Body of pancreas (tissue), 4 donors: ENCODE measurements at places on chromosomes 7 and 10. TPM values are rescaled to one million over a fixed set of nuclear protein-coding genes. Genes with fewer than 3 reads are reported as not detected.
A peak's percentile ranks its signal among the peaks of the same experiment; 100 is the strongest.

The SLC16A12 gene
- total RNA-seq, result 19.5 TPM

The VIPR2 gene
- total RNA-seq, result 10.9 TPM

The CTTNBP2 gene
- total RNA-seq, result 18.5 TPM

The OPN4 gene
- total RNA-seq, result not detected

The CTAGE4 gene
- total RNA-seq, result 19.1 TPM

The SLC18A3 gene
- not detected for total RNA-seq

The CAV1 gene
- total RNA-seq, result 28.5 TPM

The AKR1B15 gene
- total RNA-seq, result not detected

The MACROH2A2 gene
- 0.99 TPM for total RNA-seq

- no peaks in the 10 kb centered on the region for H3K27me3 ChIP-seq
- no peak overlapping the region for H3K27ac ChIP-seq
- no peak for DNase-seq
- no peak overlapping the region for H3K4me3 ChIP-seq
- no peaks in the 10 kb centered on the region for H3K4me1 ChIP-seq
- no peaks in the 10 kb centered on the region for H3K36me3 ChIP-seq
Measured at GRCh38 chr7:40815512-40815911, 680.7 kb downstream of the SUGCT start.

- no peaks in the 10 kb centered on the region for H3K4me1 ChIP-seq
- H3K27me3 ChIP-seq, result no peaks in the 10 kb centered on the region
- DNase-seq, result no peak
- no peak overlapping the region for H3K4me3 ChIP-seq
- no peaks in the 10 kb centered on the region for H3K36me3 ChIP-seq
Measured at GRCh38 chr7:98678215-98678614, 61.1 kb downstream of the NPTX2 start.

GRCh38 chr7:149595541-149595940, 97.9 kb upstream of the ZNF746 start:
- H3K27ac ChIP-seq, result no peak overlapping the region
- H3K4me1 ChIP-seq, result no peaks in the 10 kb centered on the region
- no peak for DNase-seq
- no peaks in the 10 kb centered on the region for H3K27me3 ChIP-seq
- no peak overlapping the region for H3K4me3 ChIP-seq

DNA sequence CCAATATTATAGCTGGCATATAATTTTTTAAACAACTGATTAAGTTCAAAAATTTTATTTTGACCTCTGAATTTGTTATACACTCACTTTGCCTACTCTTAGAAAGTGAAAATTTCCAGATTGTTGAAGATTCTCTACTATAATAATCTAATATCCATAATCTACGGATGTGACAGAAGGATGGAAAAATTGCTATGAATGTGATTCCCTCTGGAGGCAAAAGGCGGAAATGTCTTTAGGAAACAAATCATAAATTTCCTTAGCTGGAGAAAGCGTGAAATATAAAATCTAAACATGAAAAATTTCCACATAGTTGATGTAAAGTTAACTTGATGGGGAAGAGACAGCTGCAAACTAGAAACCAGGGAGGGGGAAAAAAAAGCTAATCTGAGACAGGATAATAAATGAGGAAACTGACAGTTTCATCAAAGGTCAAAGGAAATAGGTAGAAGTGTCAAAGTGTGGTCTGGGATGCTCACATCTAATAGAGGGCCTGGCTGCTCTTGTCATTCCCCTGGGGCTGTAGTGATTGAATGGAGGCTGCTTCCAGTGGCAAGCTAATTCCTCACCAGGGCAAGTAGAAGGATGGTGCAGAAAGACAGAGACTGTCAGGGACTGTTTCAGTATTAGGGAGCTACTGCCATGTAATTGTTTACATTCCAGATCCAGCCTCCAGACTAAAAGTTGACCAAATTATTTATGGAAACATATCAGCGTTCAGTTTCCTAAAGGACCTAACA, 264.5 kb downstream of the SDHAF3 start:
- H3K27ac ChIP-seq, result no peak overlapping the region
- H3K36me3 ChIP-seq, result no peaks in the 10 kb centered on the region
- no peak for DNase-seq
- no peaks in the 10 kb centered on the region for H3K27me3 ChIP-seq
- no peak overlapping the region for H3K4me3 ChIP-seq

DNA sequence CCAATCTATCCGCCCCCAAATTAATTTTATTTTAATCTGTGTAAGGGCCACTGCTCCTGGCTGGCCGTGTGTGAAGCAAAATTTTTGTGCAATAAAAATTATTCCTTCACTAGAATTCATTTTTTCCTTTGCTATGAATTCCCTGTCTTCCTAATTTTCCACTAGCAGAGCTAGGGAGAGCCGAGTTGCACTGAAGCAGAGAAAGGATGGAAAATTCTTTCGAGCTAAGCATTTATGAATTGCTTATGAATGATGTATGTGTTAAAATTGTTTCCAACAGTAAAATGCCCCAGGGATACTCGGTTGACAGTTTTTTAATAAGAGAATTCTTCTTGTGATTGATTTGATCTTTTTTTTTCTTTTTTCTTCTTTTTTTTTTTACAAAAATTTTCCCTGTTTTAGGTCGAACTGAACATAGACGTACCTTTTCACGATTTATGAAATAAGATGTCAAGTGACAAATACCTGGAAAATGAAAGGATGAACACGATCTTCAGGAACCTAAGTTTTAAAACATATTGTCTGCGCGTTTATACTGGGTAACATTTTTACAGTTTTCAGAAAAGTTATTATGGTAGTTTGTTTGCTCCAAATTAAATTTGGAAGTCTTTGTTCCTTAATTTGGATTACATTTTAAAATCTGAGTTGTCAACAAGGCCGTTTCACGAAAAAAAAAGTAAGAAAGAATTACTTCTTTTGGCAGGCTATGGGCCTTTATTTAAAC, 288.8 kb upstream of the NFE2L3 start:
- H3K36me3 ChIP-seq, result no peaks in the 10 kb centered on the region
- no peak overlapping the region for H3K27ac ChIP-seq
- no peaks in the 10 kb centered on the region for H3K4me1 ChIP-seq
- DNase-seq, result no peak

DNA sequence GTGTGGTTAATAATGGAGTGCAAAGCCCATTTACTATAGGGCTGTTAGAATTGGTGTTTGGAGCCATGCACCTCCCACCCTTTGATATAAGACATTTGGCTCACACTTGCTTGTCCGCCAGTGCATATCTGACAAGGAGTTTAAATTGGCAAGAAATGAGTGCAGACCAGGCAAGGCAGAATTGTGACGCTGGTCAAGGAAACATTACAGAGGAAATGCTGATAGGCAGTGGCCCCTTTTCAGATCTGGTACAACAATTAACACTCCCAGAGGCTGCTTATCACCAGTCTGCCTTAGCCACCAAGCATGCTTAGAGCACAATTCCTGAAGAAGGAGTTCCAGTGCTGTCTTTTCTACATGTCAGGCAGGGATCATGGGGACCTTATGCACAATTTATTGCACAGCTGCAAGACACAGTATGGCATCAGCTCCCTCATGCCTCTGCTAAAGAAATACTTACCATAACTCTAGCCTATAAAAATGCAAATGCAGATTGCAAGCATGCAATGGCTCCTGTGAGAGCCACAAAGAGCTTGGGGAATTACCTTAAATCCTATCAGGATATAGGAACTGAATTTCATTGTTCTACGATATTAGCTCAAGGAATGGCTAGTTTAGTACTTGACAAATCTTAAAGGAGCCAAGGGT, 35.2 kb downstream of the OR13A1 start:
- H3K27me3 ChIP-seq, result no peaks in the 10 kb centered on the region
- peak overlapping the region; percentile 23 for H3K27ac ChIP-seq

DNA sequence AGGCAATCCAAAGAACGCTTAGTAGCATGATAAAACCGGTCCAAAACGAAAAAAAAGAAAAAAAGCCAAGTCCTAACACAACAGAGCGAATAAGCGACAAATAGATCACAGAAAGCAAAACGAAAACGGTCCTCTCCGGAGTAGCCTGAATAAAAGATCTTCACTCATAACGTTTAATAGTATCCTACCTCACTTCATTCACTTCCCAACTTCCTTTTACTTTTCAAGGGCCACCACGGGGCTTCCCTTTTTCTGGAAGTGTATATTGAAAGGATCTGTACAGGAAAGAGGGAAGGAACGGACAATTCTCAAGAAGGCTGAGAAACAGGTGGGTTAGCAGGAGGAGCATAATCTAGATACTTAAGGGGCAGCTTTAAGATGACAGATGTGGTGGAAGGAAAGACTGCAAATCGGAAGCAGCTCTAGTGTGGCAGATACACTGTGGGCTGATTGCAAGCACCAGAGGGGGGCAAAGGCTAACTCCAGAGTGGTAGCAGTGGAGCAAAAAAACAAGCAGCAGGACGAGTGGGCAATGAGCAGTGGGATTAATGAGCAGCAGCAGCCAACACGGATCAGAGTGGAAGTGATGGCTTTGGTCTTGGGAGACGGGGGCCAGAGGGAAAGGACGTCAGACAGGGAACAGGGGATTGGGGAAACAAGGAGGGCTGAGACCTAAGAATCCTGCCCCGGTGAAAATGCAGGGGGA, 866 bp downstream of the CNOT4 start:
- no peaks in the 10 kb centered on the region for H3K36me3 ChIP-seq
- no peaks in the 10 kb centered on the region for H3K27me3 ChIP-seq
- H3K27ac ChIP-seq, result peak overlapping the region; percentile 94
- DNase-seq, result peak; percentile 35
- H3K4me3 ChIP-seq, result peak overlapping the region; percentile 75

GRCh38 chr7:43600056-43600455, 17.1 kb downstream of the STK17A start:
- H3K36me3 ChIP-seq, result no peaks in the 10 kb centered on the region
- H3K27ac ChIP-seq, result no peak overlapping the region

GRCh38 chr10:20948686-20949327, 51.7 kb upstream of the NEBL start:
- H3K4me3 ChIP-seq, result no peak overlapping the region
- no peaks in the 10 kb centered on the region for H3K36me3 ChIP-seq
- no peaks in the 10 kb centered on the region for H3K27me3 ChIP-seq
- H3K27ac ChIP-seq, result no peak overlapping the region
- H3K4me1 ChIP-seq, result no peaks in the 10 kb centered on the region

DNA sequence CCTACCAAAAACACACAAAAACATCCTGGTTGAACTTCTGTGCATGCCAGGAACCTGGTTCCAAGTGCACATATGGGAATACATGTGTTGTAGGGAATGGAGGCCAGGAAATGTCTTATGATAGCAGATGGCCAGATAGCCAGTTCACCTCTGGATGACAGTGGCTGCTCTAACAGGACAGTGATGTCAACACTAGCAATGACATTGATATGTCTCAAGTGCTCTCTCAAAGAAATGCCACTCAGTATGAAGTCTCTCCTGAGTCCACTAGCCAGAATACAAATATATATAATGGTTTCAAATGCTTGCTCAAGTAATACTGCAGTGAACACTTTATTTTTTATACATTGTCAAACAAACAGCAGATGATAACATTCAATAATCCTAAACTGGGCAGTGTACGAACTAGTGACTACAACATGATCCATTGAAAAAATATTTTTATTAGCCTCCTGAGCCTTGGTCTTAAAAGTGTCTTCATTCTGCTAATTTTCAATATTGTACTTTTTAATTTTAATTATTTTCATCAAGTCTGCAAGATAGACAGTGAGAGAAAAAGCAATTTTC, 26.0 kb upstream of the PCDH15 start:
- H3K36me3 ChIP-seq, result no peaks in the 10 kb centered on the region
- no peaks in the 10 kb centered on the region for H3K4me1 ChIP-seq
- no peak overlapping the region for H3K27ac ChIP-seq
- no peaks in the 10 kb centered on the region for H3K27me3 ChIP-seq
- no peak overlapping the region for H3K4me3 ChIP-seq
- no peak for DNase-seq

DNA sequence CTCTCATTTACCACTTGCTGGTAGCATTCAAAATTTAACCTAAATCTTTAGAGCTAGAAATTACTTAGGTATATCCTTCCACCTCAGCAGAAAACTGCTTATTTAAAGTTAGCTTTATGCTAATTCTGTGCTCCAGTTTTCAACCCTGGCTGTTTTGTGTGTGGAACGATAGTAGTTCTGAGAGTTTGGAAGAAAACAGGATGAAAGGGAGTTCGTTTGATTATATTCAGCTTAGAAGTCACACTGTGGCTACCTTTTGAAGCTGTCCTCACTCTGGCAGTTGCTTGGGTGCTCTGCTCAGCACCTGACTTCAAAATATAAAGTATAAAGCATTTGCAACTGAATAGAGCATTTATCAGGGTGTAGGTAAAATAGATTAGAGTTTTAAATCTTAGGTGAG, 2.6 kb upstream of the ASCC1 start:
- no peaks in the 10 kb centered on the region for H3K36me3 ChIP-seq
- peaks cover 61% of the 10 kb centered on the region for H3K4me1 ChIP-seq
- no peak overlapping the region for H3K4me3 ChIP-seq
- peak overlapping the region; percentile 44 for H3K27ac ChIP-seq
- no peak for DNase-seq
- H3K27me3 ChIP-seq, result no peaks in the 10 kb centered on the region

DNA sequence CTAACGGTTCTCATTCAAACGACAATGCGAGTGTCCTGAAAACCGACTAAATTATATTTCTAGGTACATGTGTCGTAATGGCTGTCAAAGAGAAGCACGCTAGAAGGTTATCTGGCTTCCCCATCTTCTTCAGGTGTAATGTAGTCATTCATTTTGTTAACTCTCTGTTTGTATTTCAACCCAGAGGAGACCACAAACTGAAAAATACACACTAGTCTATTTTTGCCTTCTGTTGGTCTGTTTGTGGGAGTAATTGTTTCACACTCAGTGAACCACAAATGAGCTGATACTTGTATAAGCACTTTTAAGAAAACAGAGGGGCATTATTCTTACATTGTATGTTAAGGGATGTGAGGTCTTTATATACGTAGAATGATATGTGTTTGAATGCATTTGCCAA, 305.9 kb downstream of the GATA3 start:
- DNase-seq, result no peak
- H3K4me3 ChIP-seq, result no peak overlapping the region
- H3K4me1 ChIP-seq, result no peaks in the 10 kb centered on the region
- H3K27me3 ChIP-seq, result no peaks in the 10 kb centered on the region
- H3K36me3 ChIP-seq, result no peaks in the 10 kb centered on the region

DNA sequence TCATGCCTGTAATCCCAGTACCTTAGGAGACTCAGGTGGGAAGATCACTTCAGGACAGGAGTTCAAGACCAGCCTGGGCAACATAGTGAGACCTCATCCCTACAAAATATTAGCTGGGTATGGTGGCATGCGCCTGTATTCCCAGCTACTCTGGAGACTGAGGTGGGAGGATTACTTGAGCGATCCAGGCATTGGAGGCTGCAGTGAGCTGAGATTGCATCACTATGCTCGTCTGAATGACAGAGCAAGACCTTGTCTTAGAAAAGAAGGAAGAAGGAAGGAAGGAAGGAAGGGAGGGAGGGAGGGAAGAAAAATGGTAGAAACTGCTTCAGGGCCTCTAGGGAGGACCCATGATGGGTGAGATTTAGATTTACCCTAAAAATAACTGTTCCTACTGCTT, 112.3 kb downstream of the SPDYE5 start:
- no peaks in the 10 kb centered on the region for H3K36me3 ChIP-seq
- DNase-seq, result no peak
